ENCODE measurements at places on chromosomes 2 and 18. TPM values are rescaled to one million over a fixed set of nuclear protein-coding genes. Genes with fewer than 3 reads are reported as not detected.

The ST6GAL2 gene
- 2.5 TPM for total RNA-seq

The CDH19 gene
- total RNA-seq: 0.24 TPM

The KCNG2 gene
- 0.20 TPM for total RNA-seq

The TUBA3E gene
- not detected for total RNA-seq

The DIPK1C gene
- total RNA-seq: not detected

The ACTR2 gene
- 177 TPM for total RNA-seq

The RTN4 gene
- 137 TPM for total RNA-seq

All from esophagus mucosa (tissue), 1 donor.